ENCODE measurements at places on chromosomes 1 and 21.

DNA sequence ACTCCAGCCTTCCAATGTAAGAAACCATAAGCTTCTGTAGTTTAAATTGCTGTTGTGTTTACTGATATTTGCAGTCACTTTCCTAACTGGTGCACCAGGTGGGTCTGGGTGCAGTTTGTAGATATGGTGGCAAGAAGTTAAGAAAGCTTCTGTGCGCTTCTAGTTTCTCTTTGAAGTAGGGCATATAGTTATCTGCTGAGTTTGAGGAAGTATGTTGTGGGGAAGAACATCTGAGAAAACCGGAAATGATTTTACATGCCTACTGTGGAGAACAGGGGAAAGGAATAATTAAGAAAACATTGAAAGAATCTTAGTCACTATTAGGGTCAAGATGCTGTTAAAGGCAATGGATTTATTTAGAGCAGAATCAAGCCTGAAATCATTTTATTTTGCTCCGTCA, 14.9 kb upstream of the SLC44A5 start:
- no peak for DNase-seq

GRCh38 chr1:54875000-54875399, 12.0 kb downstream of the DHCR24 start:
- DNase-seq, result no peak

GRCh38 chr1:86798608-86799291, 94.4 kb downstream of the SH3GLB1 start:
- DNase-seq, result no peak

DNA sequence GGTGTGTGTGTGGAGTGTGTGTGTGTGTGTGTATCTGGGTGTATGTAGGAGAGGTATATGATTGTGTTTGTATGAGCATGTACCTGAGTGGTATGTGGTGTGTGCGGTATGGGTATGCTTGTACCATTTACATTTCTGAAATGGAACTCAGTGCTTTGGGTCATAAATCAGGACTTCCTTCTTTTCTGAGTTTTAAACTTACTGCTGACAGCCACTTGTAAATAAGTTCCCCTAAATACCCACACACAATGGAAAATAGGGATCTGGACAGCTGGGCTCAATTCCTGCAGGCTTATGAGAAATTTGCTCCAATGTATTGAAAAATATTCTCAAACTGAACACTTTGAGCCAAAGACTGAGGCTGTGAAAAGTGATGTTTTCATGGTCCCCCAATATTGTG, 293.6 kb downstream of the HLX start:
- no peak for DNase-seq

DNA sequence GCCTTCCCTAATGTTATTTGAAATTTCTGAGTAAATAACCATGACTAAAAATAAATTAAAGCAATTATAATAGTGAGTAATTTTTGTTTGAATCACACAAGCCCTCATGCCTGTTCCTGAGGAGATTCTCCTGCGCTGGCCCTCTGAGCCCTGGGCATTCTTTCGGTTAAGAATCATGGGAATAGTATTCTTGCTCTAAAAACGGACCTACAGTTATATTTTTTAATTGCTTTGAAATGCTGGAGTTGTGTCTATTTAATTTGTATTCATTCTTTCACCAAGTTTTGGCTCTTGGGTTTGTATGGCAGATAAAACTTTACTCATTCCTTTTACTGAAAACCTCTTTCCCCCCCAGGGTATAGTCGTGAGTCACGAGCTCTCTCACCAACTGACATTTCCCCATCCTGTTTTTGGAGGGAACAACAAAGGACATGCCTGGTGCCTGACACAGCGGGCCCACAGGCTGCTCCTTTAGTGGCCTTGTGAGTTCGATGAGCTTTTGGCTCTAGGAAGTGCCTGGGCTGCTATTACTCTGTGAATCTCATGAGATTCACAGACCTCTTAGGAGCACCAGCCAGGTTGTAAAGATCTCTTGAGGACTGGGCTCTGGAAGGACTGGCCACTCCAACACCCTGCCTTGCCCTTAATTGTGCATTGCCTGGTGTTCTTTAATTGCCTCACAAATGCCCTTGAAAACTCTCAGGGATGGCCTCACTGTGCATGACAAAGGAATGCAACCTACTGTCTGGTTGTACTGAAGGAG, 58.6 kb downstream of the DDR2 start:
- no peak for DNase-seq

DNA sequence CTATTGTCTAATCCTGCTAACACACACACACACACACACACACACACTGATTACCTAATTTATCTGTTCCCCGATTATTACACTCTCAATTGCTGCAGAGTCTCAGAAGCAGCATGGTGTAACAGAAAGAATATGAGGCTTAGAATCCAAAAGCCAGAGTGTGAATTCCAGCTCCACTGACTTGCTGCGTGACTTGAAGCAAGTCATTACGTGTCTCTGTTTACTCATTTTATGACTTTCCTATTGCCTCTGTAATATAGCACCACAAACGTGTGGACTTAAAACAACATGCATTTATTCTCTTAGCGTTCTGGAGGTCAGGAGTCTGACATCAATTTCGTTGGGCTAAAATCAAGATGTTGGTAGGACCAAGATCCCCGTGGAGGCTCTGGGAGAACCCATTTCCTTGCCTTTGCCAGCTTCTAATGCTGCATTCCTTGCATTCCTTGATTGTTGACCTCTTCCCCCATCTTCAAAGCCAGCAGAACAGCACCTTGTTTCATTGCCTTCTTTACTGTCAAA, 55.9 kb upstream of the ATP5PO start:
- no peak for DNase-seq

DNA sequence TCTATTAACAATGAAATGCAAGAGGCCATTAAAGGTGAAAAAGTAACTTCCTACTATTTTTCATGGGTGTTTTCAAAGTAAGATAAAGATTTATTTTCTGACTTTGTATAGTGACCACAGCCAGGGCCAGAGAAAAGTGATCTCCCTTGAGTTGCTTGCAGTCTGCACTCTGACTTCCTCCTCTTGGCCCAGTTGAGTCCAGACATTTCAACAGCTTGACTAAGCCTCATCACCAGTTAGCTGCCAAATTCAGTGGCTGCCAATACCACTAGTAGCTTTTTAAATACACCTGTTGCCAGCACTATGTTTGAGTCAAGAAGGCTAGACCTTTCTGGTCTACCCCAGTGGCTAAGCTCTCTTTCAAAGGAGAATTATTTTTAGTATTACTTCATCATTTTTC, 3.7 kb upstream of the NEK7 start:
- DNase-seq, result no peak

DNA sequence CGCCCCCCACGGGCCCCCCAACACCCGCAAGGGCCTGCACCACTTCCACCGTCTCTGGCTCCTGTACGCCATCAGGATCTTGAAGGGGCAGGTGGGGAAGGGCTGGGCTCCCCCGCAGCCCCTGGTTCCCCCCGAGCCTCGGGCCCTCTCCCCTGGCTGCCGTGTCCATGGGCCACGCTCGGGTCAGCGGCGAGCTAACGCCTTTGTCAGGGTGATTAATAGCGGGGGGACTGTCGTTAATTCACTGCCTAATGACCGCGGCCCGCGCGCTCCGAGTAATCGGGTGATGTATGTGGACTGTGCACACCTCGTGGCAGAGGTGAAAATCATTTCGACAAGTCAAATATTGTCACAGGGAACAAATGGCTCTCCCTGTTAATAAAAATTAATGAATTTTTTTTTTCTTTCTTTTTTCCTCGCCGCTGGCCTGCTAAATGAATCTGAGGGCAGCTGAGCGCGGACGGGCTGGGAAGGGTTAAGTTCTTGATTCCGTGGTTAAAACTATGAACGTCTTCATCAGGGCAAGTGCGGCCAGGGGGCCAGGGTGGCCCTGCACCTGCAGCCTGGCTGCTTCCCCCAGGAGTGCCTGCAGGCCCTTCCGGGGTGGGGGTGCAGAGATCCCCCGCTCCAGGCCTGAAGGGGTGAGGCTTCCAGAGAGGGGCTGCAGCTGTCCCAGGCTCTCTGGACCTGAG, 100.8 kb downstream of the PRDM16 start:
- DNase-seq, result no peak

GRCh38 chr1:229972600-229973296, 94.3 kb upstream of the GALNT2 start:
- no peak for DNase-seq

All from GM12891 (cell line).